ENCODE measurements at places on chromosomes 5 and 9. TPM values are rescaled to one million over a fixed set of nuclear protein-coding genes. Genes with fewer than 3 reads are reported as not detected.

PCDHGB4 gene
- 15.9 TPM for total RNA-seq

NOP16 gene
- total RNA-seq: 7.1 TPM

- DNase-seq: no peak
Observed at GRCh38 chr5:179612577-179613459, 10.7 kb downstream of the HNRNPH1 start.

ANKRD18A gene
- total RNA-seq: not detected

- DNase-seq: no peak
Observed at GRCh38 chr9:557601-558201, 283.8 kb upstream of the DMRT1 start.

DNA sequence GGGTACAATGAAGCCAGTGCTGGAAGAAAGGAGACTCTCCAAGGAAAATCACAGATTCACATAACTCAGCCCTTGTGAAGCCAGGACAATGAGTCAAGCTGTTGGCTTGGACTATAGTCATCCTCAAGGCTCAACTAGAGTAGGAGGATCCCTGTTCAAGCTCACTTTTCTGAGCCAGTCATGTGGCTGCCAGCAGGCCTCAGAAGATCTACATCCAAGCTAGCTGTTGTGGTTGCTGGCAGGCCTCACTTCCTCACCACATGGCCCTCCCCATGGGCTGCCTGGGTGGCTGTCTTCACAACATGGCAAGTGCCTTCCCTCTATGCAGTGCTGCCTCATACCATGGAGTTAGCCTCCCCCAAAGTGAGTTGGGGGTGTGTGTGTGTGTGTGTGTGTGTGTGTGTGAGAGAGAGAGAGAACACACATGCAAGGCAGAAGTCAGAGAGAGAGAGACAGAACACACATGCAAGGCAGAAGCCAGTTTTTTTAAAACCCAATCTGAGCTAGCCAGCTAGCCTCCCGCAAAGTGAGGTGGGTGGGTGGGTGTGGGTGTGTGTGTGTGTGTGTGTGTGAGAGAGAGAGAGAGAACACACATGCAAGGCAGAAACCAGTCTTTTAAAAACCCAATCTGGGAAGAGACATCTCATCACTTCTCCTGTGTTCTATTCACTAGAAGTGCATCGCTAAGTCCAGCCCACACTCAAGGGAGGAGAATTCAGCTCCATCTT, 17.1 kb downstream of the SCAI start:
- peak; percentile 96 for DNase-seq

DNA sequence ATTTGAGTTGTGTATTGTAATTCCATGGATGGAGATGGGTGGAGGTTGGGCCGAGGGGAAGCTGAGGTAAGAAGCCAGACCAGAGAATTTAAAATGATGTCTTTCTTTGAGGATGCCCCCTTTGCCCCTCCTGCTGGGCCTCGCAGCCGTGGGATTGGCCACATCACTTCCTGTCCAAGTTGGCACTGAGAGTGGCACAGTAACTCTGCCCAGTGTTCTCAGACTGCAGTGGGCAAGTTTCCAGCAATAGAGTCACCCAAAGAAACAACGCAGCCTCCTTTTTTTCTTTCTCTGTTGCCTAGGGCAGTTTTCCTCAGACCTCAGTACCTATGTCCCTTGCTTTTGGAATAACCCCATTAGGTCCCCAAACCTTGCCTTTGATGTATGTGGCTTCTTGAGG, 306.6 kb upstream of the DMRT1 start:
- no peak for DNase-seq

GRCh38 chr5:67904366-67904765, 311.2 kb upstream of the PIK3R1 start:
- DNase-seq: no peak
